ENCODE measurements at places on chromosomes 12 and 14. TPM values are rescaled to one million over a fixed set of nuclear protein-coding genes. Genes with fewer than 3 reads are reported as not detected.

DNA sequence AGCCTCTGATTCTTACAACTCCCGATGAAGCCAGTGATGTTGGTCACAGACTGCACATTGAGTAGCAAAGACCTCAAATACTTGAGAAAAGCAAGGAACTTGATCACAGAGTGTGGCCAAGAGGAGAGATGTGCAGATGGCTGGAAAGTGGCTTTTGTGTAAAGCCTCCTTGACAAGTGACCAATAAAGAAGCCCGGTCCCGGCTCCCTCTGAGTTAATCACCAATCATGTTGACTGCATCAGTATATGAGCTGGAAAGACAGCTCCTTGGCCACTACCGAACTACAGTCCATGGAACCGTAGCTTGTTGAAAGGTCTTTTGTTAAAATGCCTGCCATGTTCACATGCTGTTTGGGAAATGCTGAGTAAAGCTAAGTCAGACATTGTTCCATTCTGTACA lies 23.7 kb upstream of the SERPINA6 start:
- H3K4me1 ChIP-seq: no peaks in the 10 kb centered on the region
- H3K27me3 ChIP-seq: peaks cover 9% of the 10 kb centered on the region
- H3K4me3 ChIP-seq: no peak overlapping the region
- no peaks in the 10 kb centered on the region for H3K36me3 ChIP-seq

Gene TMEM117
- 8.9 TPM for total RNA-seq

Gene CFAP73
- total RNA-seq: not detected

Gene CCDC196
- total RNA-seq: not detected

Gene POTEM
- not detected for total RNA-seq

GRCh38 chr12:50564948-50565297 lies 60.1 kb downstream of the DIP2B start:
- H3K27ac ChIP-seq: no peak overlapping the region
- H3K27me3 ChIP-seq: no peaks in the 10 kb centered on the region
- no peaks in the 10 kb centered on the region for H3K36me3 ChIP-seq
- peaks cover 28% of the 10 kb centered on the region for H3K4me1 ChIP-seq

DNA sequence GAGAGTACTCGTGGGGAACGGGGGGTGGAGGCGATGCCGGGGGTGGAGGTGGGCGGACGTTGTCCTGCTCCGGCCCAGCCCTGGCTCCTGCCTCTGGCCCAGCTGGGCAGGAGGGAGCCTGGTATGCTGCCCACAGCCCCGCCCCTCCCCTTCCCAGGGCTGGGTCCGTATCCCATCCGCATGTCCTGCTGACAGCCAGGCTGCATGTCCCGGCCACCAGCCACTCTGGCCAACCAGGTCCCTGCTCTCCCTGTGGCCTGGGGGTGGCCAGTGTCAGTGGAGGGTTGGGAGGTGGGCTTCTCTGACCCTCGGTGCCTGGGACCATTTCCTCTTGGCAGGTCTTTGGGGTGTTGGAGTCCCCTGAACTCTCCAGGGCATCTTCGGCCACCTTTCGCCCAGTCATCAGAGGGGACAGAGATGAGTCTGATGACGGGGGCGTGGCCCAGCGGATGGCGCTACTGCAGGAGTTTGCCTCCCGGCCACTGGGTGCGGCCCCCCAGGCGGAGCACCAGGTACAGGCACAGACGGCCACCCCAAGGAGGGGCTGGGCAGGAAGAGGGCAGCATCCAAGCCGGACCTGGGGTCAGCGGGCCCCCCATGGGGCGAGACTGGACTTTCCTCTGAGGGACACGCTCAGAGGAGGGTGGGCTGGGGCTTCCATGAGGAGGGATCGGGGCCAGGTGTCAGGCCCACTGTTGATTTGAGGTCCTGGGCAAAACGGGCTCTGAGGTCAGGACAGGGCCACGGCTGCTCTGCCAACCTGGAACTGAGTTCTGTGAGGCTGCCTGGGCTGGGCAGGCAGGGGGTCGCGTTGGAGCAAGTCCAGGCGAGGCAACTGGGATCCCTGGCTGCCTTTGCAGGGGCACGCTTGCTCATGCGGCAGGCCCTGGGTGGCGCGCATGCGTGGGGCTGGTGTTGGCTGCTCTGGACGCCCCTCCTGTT lies 20.2 kb downstream of the CEP170B start:
- no peak overlapping the region for H3K4me3 ChIP-seq
- H3K36me3 ChIP-seq: peaks cover 4% of the 10 kb centered on the region
- H3K27ac ChIP-seq: no peak overlapping the region
- no peaks in the 10 kb centered on the region for H3K27me3 ChIP-seq

DNA sequence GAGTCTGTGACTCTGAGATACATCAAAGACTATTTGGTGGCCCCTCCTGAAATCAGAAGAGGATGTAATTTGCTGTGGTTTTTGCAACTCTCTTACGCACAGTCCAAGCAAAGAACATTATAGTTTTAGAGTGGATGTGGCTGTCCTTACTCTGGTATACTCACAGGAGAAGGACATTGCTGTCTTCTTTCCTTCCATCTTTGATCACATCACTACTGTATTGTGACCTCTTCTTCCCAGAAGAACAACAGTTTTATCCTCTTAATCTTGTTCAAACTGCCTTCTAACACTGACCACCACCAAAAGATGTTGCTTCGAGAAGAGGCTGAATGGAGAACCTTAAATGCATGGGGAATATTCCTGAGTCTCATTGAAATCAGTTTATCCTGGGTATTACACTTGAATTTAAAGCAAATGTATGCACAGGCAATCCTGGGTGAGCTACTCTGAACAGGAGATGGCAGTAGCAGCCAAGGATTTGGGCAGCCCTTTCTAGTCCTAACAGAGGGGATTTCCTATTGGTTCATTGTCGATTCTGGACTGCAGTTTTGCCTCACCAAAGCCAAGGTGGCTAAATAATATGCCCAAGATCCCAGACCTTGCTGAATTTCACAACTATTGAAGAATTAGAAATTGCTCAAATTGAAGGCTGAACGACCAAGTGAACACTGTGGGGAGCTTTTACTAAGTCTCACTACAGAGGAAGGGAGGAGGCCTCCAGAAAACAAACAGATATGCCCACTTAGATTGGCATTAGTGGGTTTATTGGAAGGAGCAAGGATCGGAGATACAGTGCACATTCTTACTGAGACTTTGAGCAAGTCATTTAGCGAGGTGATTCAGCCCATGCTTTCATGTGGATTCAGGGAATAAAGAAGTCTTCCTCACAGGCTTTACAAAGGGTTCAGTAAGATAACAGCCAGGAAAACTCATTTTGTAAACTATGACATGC lies 282.8 kb downstream of the PAWR start:
- no peak overlapping the region for H3K27ac ChIP-seq
- peaks cover 14% of the 10 kb centered on the region for H3K4me1 ChIP-seq
- no peak overlapping the region for H3K4me3 ChIP-seq
- DNase-seq: peak; percentile 39

GRCh38 chr12:79935624-79936345 lies 888 bp upstream of the PPP1R12A start:
- H3K4me1 ChIP-seq: peaks cover 22% of the 10 kb centered on the region
- DNase-seq: no peak
- no peaks in the 10 kb centered on the region for H3K27me3 ChIP-seq
- peak overlapping the region; percentile 100 for H3K27ac ChIP-seq
- H3K4me3 ChIP-seq: peak overlapping the region; percentile 98

DNA sequence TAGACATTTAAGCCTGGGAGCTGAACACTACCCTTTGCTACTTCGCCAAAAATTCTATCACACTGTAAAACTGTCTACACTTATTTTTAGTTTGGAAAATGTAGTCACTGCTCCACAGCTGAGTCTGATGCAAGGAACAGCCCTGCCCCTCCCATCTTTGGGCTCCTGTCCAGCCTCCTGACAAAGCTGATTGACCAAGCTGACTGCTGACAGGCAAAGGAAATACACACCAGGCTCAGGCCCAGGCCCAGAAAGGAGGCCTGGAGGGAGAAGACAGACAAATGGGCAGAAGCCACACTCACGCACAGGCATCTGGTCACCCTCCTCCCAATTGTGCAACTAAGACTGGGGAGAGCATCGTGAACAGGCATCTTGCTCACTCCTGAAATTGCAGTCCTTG lies 55.3 kb downstream of the ISCA2 start:
- H3K27ac ChIP-seq: peak overlapping the region; percentile 71
- peaks cover 27% of the 10 kb centered on the region for H3K27me3 ChIP-seq
- no peak for DNase-seq
- H3K4me3 ChIP-seq: no peak overlapping the region
- peaks cover 11% of the 10 kb centered on the region for H3K4me1 ChIP-seq

DNA sequence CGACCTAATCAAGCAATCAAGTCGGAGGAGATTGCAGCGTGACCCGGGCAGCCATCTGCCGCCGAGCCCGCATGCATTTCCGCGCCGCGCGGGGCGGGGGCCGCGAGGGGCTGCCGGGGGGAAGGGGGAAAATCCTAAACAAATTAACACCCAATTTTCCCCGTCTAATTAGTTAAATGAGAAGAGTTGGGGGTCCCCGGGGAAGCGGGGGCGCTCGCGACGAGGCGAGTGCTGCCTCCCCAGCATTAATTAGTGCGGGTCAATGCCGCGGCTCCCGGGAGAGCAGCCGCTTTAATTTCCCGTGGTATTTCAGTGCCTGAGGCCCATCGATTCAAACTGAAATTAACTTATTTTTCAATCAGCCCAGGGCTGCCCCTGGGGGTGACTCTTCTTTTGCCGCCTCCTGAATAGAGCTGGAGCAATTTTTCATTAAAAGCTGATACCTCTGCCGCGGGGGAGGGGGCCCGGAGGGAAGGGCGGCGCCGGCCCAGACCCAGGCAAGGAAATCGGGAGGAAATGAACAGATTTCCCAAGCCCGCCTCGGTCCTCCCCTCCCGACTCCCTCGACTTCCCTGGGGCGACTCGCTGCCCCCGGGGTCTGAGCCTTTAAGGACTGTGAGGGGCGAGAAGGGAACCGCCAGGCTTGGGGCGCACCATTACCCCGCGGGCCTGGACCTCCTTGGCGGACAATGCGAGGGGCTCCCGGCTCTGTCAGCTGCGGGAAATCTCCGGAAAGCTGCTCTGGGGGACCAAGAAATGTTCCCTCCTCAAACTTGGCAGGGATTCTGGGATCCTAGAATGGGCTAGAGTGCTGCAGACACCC lies 18.9 kb downstream of the VSX2 start:
- no peaks in the 10 kb centered on the region for H3K36me3 ChIP-seq
- H3K27me3 ChIP-seq: peaks cover 52% of the 10 kb centered on the region
- peak overlapping the region; percentile 75 for H3K4me3 ChIP-seq

Gene KLRG1
- total RNA-seq: 8.0 TPM

DNA sequence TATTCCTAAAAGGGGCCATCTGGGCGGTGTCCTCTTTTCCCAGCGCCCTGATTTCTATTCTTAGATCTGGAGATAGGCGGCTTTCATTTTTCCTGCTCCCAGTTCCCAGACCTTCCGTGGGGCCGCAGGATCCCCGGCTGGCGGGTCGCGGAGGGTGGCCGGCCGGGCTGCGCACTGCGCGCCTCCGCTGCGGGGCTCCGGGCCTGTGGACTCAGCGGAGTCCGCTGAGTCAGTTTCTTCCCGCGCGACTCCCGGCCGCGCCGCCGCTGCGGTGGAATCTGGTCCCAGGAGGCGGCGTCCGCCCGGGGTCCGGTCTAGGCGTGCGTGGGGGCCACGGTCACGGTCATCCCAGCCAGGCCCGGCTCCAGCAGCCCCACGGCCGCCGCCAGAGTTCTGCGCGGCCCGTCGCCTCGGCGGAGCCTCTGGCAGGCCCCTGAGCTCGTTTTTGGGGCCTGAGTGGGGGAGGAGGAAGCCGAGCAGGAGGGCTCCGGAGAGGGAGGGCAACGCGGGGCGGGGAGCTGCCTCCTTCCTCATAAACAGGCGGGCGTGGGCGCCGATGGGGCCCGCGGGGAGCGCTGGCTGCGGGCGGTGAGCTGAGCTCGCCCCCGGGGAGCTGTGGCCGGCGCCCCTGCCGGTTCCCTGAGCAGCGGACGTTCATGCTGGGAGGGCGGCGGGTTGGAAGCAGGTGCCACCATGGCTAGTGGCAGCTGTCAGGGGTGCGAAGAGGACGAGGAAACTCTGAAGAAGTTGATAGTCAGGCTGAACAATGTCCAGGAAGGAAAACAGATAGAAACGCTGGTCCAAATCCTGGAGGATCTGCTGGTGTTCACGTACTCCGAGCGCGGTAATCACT lies at the start of gene LRRK2:
LRRK2 (plus strand) TSS at position 559 of the 853 bp plus-strand sequence; CDS start at position 694, 135 bp downstream.
- peaks cover 5% of the 10 kb centered on the region for H3K4me1 ChIP-seq
- no peaks in the 10 kb centered on the region for H3K36me3 ChIP-seq
- H3K27ac ChIP-seq: no peak within 1 kb of the TSS
- H3K4me3 ChIP-seq: peak within 1 kb of the TSS; percentile 76
- DNase-seq: peak; percentile 45

- H3K4me1 ChIP-seq: peaks cover 7% of the 10 kb centered on the region
- H3K27ac ChIP-seq: no peak overlapping the region
- H3K36me3 ChIP-seq: no peaks in the 10 kb centered on the region
These were observed 69.9 kb downstream of the C12orf56 start for GRCh38 chr12:64320611-64321010.

DNA sequence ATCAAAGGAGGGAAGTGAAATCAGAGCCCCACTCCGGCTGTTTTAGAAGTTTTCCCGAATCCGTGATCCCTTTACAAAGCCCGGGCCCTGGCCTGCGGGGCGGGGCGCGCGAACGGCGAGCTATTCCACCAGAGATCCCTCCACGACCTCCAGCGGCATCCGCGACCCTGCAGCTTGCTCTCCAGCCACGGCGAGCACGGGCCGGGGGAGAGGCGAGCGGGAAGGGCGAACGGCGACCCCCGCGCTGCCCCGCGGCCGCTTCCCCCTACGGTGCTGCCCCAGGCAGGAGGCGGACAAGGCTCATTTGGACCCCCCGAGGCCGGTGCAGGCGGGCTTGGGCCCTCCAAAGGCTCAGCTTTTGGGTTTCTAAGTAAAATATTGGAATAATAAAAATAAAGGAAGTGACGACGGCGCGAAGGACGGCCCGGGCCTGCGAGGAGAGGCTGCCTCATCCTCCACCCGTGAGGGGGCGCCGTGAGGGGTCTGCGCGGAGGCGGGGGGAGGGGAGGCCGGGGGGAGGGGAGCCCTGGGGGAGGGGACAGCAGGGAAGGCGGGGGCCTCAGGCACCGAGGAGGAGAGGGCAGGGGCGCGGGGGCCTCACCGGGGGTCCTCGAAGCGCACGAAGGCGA lies 613 bp downstream of the SRSF9 start:
- no peaks in the 10 kb centered on the region for H3K27me3 ChIP-seq
- peaks cover 19% of the 10 kb centered on the region for H3K4me1 ChIP-seq
- no peak for DNase-seq
- peak overlapping the region; percentile 95 for H3K27ac ChIP-seq

DNA sequence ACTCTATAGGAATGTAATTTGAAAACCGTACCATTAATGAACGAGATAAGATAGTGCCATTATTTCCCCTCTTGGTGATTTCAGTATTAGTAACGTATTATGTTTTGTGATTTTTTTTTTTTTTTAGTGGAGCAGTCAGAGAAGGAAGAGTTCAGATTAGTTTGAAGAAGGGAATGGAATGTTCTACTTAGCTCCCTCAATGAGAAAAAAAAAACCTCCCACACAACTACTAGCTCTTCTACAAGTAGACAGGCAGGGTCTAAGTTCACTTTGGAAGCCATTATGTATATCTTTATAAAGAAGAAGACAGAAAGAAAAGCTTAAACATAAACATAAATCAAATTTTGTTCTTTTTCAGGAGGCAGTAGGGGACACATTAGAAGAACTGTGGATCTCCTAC lies 27.3 kb downstream of the PNMA1 start:
- H3K27ac ChIP-seq: no peak overlapping the region
- H3K27me3 ChIP-seq: no peaks in the 10 kb centered on the region
- no peaks in the 10 kb centered on the region for H3K4me1 ChIP-seq
- peaks cover 19% of the 10 kb centered on the region for H3K36me3 ChIP-seq
- H3K4me3 ChIP-seq: no peak overlapping the region

GRCh38 chr14:78637489-78637888 lies 467.3 kb downstream of the NRXN3 start:
- no peaks in the 10 kb centered on the region for H3K36me3 ChIP-seq
- no peaks in the 10 kb centered on the region for H3K27me3 ChIP-seq
- peaks cover 3% of the 10 kb centered on the region for H3K4me1 ChIP-seq
- H3K4me3 ChIP-seq: no peak overlapping the region
- H3K27ac ChIP-seq: no peak overlapping the region
- no peak for DNase-seq

Gene IL22
- not detected for total RNA-seq

Gene GPR132
- total RNA-seq: 0.69 TPM

Gene HOXC4
- total RNA-seq: 19.6 TPM

Gene SLC6A12
- total RNA-seq: 3.1 TPM

Gene CCDC184
- not detected for total RNA-seq

Gene RHOJ
- 1.9 TPM for total RNA-seq
